ENCODE measurements at places on chromosomes 7 and 10.

DNA sequence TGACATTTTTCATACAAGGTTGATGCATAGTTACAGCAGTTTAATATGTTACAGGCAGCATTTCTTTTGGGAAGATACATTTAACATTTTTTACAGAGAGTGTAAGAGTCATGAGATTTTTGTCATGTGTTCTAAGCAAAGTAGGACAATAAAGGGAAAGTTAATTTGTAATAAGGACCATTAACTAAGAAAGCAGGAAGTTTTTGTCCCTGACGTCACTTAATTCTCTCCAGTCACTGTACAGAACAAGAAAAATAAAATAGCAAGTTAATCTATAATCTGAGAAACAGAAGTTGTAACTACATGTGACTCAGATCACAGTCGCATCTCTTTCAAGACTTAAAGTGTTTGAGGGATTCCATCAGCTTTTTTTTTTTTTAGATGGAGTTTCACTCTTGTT, 49.5 kb upstream of the CAPZA2 start:
- DNase-seq = no peak

GRCh38 chr7:135333200-135333599, 99.6 kb downstream of the STRA8 start:
- no peak for DNase-seq

GRCh38 chr10:113335592-113335991, 217.3 kb upstream of the HABP2 start:
- no peak for DNase-seq

- no peak for DNase-seq
Observed at GRCh38 chr10:80871083-80871482, 333.4 kb downstream of the SH2D4B start.

- no peak for DNase-seq
Observed at GRCh38 chr7:51250512-51250911, 66.1 kb downstream of the COBL start.

- no peak for DNase-seq
Observed at GRCh38 chr10:3460420-3461128, 288.0 kb upstream of the PITRM1 start.

GRCh38 chr7:44646176-44646920, 39.9 kb downstream of the OGDH start:
- no peak for DNase-seq

GRCh38 chr10:97759158-97759887, 12.5 kb downstream of the SFRP5 start:
- DNase-seq = peak; percentile 11

DNA sequence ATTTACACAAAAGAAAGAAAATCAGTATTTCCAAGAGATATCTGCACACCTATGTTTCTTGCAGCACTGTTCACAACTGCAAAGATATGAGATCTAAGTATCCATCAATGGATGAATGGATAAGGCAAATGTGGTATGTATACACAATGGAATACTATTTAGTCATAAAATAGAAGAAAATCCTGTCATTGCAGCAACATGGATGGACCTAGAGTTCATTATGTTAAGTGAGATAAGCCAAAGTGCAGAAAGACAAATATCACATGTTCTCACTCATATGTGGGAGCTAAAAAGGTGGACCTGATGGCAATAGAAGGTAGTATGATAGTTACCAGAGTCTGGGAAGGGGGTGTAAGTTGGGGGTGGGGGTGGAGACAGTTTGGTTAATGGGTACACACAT, 1171.6 kb downstream of the SORCS1 start:
- no peak for DNase-seq

DNA sequence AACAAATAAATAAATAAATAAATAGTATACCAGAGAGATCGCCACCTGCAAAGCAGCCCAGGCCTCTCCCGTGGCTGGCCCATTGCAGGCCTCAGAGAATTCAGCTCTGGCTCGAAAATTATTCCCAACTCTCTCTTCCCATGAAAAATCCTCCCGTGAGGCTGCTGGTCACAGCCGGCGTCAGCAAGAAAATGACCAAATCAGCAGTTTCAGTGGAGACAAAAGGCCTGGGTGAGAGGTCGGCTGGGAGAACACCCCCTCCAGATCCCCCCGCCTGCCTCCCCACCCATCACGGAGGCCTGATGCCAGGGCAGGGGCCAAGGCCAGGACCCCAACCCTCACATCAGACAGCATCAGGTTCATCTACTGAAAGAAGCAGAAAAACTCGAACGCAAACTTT, 3.1 kb upstream of the CLIP2 start:
- no peak for DNase-seq

Measured in stimulated activated CD8-positive, alpha-beta memory T cell treated with anti-CD3 and anti-CD28 coated beads, Interleukin-15, amount 100 ng/mL, for 48 hours (primary cell).